ENCODE measurements at places on chromosomes 3 and 15. TPM values are rescaled to one million over a fixed set of nuclear protein-coding genes. Genes with fewer than 3 reads are reported as not detected.

GRCh38 chr15:66764072-66764786 lies 62.2 kb downstream of the SMAD6 start:
- no peak for DNase-seq

DNA sequence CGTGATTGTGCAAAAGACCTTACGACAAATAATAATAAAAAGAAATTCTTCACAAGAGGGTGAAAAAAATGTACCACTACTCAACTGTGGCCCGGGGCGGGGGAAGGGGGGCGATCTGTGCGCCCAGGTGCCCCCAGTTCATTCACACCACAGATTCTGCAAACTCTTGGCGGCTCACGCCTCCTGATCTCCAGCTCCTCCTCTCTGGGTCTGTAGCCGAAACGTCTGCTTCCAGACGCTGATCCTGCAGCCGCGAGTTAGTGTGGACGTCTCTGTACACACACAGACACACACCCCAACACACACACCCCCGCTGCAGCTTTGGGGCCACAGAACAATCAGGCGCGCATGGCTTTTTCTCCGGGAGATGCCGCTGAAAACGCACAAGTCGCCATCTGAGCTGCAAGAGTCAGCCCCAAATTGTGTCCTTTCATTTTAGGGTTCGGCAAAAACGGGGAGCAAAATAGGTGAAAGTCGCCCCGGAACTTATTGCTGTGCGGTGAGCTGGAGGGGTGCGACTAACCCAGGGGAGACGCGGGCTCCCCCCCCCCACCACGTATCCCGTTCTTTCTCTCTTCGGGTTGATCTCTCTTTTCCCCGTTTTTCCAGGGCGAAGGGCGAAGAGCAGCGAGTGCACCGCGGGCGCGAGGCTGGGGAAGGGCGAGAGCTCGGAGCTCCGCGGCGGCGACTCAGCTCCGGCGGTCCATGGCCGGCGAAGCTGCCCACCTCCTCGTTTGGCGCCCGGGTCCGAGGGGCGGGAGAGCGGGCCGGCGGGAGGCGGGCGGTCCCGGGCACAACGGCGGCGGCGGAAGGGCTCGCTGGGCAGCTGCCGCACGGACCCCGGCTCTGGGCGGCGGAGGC lies 505 bp upstream of the WNT5A start:
- DNase-seq, result peak; percentile 35

DNA sequence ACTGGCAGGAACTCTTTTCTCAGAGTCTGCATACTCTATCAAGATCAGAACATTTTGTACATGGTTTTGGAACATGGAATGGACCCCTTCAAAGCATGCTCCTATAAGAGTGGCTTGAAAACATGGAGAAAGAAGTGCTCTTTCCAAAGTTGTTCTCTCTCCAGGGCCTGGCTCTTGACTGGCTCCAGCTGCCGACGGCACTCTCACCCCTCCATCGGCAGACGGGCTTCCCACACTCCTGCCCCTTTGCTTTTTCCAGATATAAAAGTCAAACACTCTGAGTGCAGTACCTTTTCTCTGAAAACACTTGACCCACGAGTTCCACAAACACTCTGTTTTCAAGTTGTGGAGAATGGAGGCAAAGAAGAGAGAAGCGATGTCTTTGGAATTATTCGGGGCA lies 72.5 kb upstream of the ONECUT1 start:
- no peak for DNase-seq

GRCh38 chr3:86702381-86702958 lies 288.5 kb downstream of the VGLL3 start:
- peak; percentile 18 for DNase-seq

DNA sequence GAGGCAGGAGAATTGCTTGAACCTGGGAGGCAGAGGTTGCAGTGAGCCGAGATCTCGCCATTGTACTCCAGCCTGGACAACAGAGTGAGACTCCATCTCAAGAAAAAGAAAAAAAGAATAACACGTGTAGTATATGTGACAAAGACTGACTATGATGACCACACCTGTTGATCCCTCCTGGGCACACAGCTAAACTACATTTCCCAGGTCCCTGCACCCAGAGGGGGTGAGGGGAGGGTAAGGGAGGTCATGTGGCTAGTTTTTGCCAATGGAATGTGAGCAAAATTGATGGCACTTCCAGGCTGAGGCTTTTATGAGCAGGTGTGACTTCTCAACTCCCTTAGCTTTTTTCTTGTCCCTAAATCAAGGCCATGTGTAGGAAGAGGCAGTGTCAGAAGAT lies 58.2 kb downstream of the KLHL6 start:
- no peak for DNase-seq

- no peak for DNase-seq
Measured at GRCh38 chr15:67587754-67588153, 45.3 kb downstream of the MAP2K5 start.

DNA sequence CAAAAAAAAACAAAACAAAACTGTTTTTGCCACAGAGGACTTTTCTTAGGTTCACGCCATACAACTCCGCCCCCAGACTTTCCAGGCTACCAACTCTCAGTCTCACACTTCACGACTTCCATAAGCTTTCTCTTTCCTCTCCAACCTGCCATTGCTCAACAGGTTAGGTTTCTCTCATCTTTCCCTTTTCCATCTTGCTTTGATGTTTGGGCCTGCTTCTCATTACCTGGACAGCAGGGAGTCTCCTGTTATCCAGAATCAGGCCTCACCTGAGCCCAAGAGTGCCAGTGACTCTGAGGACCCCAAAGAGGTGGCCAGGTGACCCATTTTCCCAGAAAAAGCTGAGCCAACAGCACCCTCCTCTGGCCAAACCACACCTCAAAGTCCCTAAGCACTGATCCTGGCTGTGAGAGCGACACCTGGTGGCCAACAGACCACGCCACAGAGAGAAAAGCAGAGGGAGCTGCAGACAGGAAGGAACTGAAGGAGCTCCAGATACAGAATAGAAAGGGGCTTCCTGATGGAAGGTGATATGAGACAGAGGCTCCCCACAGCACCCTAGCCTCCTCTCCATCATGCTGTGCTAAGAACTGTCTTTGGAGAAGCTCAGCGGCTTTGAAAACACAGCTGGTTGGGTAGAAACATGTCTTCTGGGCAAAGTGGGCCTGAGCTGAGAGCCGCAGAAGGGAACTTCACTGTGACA lies 4.0 kb downstream of the CCDC51 start:
- peak; percentile 69 for DNase-seq

DNA sequence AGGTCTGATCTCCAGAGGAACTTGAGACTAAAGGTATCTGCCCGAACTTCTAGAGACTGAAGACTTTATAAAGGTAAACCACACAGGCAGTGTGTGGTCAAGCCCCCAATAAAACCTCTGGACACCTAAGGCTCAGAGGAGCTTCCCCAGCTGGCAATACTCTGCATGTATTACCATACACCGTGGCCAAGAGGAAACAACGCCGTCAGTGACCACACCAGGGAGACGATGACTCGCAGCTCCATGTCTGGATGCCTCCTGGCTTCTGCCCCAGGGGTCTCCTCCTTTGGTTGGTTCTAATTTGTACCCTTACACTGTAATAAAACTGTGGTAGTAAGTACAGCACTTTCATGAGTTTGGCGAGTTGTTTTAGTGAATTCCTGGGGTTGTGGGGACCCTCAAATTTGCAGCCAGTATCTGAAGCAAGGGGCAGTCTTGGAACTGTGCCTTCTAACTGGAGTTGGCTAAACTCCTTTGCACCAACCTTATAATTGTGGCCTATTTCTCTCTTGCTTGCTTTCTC lies 32.1 kb upstream of the BCL2L10 start:
- DNase-seq, result peak; percentile 58

- DNase-seq, result no peak
Measured at GRCh38 chr15:55721554-55722185, 21.3 kb downstream of the PRTG start.

DNA sequence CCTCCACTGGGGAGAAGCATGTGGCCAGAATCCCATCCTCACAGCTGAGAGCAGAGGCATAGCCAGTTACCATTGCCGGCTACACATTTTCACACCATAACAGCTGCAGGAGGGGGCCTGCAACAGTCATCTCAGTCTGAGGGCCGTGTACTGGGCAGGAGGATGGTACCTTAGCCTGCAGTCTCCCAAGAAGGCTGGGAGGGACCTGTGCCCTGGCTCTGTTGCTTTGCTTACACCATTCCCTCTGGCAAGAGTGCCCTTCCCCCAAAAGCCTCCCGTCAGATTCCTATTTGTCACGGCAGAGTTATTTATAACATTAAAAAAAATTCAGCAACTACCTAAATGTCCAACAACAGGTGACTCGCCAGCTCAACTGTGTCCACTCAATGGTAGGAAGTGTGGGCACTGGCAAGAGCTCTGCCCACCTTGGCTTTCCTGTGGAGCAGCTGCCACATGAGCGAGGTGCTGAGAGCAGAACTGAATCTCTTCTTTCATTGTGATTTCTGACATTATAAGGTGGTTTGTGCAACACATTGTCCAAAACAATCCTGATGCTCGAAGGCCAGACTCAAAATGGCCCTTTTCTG lies 4.4 kb downstream of the CAMKV start:
- no peak for DNase-seq

GRCh38 chr3:100083209-100083608 lies 31.1 kb downstream of the FILIP1L start:
- DNase-seq, result no peak

DNA sequence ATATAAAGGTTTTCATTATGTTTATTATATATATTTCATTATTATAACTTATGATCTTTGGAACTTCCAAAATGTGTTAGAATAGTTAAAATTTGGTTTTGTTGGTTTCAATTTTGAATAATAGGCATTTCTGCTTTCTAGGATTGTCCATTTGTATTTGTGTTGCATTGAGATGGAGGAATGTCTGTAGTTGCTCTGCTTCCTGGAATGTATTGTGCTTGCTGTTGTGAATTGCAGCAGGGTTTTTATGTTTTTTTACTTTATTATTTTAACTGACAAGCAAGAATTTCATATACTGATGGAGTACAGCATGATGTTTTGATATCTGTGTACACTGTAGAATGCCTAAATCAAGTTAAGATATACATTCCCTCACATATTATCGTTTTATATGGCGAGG lies 247.4 kb downstream of the XXYLT1 start:
- no peak for DNase-seq

The SUSD5 gene
- 11.6 TPM for total RNA-seq

The CTXN2 gene
- 0.05 TPM for total RNA-seq

The GHSR gene
- not detected for total RNA-seq

The STXBP5L gene
- total RNA-seq, result 0.36 TPM

The BCHE gene
- 40.3 TPM for total RNA-seq

The TMEM212 gene
- total RNA-seq, result not detected

Measured in A172 (cell line).